Gastrocnemius medialis (tissue), 4 donors: ENCODE measurements at places on chromosomes 13 and 19.
A peak's percentile ranks its signal among the peaks of the same experiment; 100 is the strongest.

- no peaks in the 10 kb centered on the region for H3K36me3 ChIP-seq
- no peak for DNase-seq
- peaks cover 48% of the 10 kb centered on the region for H3K4me1 ChIP-seq
- H3K4me3 ChIP-seq, result peak overlapping the region; percentile 24
- no peaks in the 10 kb centered on the region for H3K27me3 ChIP-seq
Observed at GRCh38 chr13:40438999-40439797, 227.2 kb downstream of the FOXO1 start.

DNA sequence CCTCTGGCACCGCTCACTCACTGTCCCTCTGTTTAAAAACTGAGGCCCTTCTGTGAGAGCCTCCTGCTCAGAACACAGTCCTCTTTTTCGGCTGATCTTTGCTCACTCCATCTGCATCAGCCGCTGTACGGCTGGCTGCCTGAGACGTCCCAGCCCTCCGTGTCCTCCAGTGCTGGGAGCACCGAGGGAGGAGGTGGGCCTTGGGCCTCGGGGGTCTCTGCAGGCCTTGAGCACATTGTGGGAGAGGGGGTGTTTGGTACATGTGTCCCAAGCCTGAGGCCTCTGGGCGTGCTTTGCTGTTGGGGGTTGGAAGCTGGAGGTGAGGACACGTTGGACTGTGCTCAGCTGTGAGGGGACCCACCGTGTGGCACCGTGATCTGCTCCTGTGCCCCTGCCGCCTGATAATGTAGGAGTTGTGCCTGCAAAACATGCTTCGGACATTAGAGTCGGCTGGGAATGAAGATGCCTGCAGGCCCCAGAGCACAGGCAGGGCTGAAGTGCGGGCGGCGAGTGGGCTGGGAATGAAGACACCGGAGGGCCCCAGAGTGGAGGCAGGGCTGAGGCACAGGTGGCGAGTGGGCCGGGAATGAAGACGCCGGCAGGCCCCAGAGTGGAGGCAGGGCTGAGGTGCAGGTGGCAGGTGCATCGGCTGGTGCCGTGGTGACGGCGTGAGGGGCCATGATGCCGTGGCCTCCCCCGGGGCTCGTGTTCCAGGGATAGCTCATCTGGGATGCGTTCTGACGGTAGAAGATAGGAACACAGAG, 30.6 kb downstream of the MCF2L start:
- no peak overlapping the region for H3K27ac ChIP-seq
- H3K27me3 ChIP-seq, result peaks cover 34% of the 10 kb centered on the region
- peaks cover 4% of the 10 kb centered on the region for H3K4me1 ChIP-seq
- no peaks in the 10 kb centered on the region for H3K36me3 ChIP-seq

DNA sequence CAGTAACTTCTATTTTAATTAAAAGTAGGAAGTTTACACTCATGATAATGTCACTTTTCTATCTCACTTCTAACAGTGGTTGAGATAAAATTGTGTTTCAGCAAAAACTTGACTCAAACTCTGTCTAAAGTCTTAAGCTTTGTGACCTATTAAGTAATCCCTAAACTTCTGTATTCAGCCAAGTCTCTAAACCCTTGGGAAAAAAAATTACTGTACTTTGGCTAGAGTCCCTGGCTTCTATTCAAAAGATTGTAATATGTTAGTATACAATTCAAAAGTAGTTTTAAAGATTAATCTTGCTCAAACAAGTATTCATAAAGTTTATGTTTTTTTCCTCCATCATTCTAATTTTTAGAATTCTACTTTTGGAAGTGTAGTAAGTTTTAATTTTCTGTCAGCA, 1248.8 kb downstream of the UQCRFS1 start:
- H3K4me3 ChIP-seq, result no peak overlapping the region
- no peaks in the 10 kb centered on the region for H3K4me1 ChIP-seq
- H3K36me3 ChIP-seq, result no peaks in the 10 kb centered on the region
- no peaks in the 10 kb centered on the region for H3K27me3 ChIP-seq

- peak overlapping the region; percentile 24 for H3K4me3 ChIP-seq
- DNase-seq, result peak; percentile 93
- peaks cover 96% of the 10 kb centered on the region for H3K4me1 ChIP-seq
- H3K36me3 ChIP-seq, result no peaks in the 10 kb centered on the region
- no peaks in the 10 kb centered on the region for H3K27me3 ChIP-seq
- H3K27ac ChIP-seq, result peak overlapping the region; percentile 98
Observed at GRCh38 chr19:1213391-1214286, 8.1 kb downstream of the STK11 start.
